Activated naive CD4-positive, alpha-beta T cell (primary cell): ENCODE measurements at places on chromosomes 3 and 15.

DNA sequence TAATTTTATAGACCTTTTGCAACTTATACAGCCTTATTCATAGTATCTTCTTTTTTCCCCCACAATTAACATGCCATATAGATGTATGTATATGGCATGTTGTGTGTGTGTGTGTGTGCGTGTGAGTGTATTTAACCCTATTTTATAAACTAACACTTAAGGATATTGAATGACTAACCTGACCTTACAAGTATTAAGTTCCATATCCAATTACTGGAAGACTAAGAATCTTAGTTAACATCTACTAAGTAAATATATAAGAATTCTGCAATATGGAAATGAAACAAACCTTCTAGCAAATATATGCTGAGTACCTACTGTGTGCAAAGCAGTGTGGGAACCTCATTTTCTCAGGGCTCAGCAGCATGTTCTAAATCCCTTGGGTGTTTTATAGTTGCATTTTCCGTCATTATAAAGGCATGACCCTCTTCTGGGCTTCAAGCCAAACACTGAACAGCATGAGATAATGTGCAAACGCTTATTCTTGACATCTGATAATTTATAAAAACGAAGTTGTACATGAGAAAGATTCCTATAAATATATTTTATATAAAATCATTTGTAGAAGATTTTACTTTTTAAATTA lies 105.5 kb downstream of the NLGN1 start:
- no peak for DNase-seq

GRCh38 chr3:12648384-12648959 lies 15.4 kb downstream of the RAF1 start:
- no peak for DNase-seq

- DNase-seq = no peak
These were observed 39.2 kb downstream of the LRRC49 start for GRCh38 chr15:70931821-70932220.

GRCh38 chr15:91468871-91469580 lies 369.0 kb downstream of the SV2B start:
- no peak for DNase-seq

- DNase-seq = no peak
These were observed 6.4 kb upstream of the ISL2 start for GRCh38 chr15:76330080-76330680.

- no peak for DNase-seq
These were observed 261.4 kb upstream of the MME start for GRCh38 chr3:154818676-154819255.

DNA sequence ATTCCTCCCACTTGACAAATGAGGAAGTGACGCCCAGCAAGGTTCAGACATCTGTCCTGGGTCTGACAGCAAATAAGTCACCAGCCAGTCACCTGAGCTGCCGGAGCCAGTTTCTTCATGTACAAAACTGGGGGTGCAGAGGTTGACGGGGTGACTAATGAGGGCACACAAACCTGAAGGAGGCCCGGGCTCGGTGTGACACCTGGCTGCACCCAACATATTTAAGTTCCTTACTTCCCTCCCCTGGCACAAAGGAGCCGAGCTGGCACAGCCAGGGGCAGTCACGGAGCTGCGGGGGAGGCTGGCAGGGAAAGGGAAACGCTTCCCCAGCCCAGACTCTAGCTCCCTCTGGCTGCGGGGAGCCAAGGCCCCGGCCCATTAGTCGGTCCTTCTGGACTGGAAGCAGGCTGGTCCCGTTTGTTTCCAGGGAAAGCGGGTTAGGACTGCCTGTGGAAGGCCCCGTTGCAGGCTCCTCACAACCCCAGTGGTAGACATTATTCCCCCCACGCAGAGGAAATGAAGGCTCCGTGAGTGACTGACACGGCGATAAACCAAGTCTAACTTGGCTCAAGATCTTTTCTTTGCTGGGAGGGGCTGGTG lies 2.3 kb downstream of the FBXL22 start:
- DNase-seq = no peak

DNA sequence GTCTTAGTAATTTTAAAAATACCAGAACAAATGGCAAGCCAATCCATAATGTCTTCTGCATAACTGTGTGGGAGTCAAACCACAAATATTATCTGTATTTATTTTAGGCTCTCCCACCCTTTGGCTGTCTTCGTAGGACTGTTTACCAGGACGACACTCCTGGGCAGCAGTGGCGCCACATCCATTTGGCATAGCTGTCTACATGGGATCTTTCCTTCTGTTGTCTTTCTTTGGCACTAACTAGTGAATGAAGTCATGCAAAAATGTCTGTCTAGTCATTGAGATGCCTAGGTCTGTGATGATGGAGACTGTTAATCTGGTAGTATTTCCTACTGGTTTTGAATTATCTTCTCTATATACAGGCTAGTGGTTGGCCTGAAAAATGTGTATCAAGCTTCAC lies 54.0 kb upstream of the CHMP2B start:
- DNase-seq = no peak

- DNase-seq = no peak
These were observed 20.7 kb downstream of the ADAMTS9 start for GRCh38 chr3:64667138-64667537.

GRCh38 chr3:23808525-23808924 lies 2.8 kb downstream of the UBE2E1 start:
- DNase-seq = no peak

GRCh38 chr3:58647381-58648141 lies 19.0 kb downstream of the FAM3D start:
- DNase-seq = no peak
